ENCODE measurements at places on chromosomes 6 and 20.

DNA sequence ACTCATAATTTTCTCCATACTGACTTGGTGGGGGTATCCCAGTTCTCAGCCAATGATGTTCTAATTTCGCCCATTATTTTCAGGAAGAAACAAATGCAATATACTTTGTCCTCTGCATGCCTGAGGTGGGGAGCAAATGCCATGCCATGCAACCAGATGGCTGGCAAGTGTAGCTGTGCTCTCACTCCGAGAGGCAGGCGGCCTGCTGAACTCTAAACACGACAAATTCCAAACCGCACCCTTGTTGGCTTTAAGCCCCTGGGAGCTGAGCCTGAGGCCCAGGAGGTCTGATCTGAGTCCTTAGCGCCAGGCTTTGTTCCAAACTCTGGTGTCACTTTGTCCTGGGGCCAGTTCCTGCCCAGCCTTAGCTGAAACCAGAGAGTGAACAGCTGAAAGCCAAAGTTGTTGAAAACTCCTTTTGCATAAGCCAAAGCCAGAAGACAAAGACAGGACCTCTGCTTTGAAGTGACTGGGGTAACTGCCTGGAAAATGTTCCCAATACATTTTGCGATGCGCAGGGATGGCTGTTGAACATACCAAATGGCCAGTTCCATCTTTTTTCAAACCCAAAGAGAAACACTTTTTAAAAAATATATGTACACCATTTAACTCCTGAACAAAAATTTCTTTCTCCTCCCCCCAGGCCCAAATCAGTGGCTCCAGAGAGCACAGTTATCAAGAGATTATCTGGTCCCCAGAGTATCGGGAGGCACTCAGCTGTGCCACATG is 46.2 kb downstream of the TTI1 start:
- no peak for DNase-seq

DNA sequence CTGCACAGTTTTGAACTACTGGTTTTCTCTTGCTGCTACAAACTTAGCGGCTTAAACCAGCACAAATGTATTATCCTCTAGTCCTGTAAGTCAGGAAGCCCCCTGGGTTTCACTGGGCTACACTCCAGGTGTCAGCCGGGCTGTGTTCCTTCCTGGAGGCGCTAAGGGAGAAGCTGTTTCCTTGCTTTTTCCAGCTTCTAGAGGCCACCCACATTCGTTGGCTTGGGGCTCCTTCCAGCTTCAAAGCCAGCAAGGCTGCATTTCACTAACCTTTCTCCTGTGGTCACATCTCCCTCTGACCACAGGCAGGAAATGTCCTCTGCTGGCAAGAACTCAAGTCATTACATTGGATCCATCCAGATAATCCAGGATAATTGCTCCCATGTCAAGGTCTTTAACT is 350.6 kb upstream of the PLCB4 start:
- DNase-seq: no peak

DNA sequence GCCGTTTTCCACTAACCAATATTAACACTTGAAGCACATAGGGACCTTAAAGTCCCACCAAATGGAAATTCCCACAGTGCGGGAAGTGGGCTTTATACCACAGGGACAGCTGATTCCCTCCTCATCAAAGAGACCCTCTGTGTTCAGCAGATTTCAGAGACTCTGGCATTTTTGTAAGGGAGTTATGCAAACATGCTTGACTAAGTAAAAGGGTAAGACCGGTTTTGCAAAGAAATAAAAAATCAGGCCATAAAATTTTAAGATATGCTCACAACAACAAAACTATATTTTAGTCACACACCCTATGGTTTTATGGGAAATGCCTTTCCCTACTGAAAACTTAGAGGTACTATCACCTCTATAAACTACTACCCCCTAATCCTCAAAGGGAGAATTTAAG is 45.4 kb upstream of the SPTLC3 start:
- DNase-seq: no peak

DNA sequence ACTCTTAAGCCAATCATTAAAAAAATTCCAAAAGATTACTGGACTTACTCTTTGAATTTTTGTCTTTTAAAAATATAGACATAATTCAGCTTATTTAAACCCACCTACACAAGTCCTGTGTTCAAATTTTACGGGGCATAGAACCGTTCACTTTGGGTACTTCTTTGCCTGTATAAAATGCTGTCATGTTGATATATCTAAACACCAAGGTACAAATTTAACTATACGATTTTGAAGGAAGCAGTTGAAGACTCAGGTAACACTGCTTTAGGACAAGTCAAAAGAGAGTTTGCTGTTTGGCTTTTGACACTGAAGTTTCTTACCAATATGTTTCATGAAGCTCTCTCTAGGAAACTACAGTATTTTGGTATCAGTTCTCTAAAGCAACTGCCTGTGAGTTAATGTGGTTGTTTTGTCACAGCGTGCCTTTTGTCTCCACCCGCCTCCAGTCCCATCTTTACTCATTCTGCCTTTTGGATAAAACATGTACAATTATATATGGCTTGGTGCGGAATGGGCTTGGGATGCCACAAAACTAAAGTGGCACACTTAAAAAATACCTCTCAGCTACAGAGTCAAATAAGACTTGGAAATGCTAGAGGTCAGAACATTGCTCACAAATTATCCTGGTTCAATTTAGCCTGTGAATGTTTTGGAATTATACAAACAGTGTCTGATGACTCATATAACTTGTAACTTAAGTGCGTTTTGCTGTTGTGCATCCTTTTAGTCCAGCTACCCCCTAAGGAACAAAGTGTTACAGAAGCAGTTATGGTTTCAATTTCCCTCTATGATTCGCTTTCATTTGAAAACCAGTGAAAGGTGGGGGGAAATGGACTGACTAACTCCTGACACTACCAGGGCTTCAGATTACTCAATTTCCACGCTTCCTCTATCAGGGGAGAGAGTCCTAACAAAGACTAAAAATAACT is 38.7 kb downstream of the RGS17 start:
- DNase-seq: no peak

DNA sequence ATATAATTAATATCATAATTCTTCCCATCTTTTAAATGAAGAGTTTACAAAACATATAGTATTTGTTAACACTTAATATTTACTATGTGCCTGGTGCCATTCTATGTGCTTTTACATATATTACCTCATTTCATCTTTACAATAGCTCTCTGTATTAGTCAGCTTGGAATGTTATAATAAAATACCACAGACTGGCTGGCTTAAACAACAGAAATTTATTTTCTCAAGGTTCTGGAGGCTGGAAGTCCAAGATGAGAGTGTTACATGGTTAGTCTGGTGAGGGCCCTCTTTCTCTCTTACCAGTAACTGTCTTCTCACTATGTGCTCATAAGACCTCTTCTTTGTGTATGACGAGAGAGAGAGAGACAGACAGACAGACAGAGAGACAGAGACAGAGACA is 110.2 kb downstream of the NKAIN2 start:
- DNase-seq: no peak

DNA sequence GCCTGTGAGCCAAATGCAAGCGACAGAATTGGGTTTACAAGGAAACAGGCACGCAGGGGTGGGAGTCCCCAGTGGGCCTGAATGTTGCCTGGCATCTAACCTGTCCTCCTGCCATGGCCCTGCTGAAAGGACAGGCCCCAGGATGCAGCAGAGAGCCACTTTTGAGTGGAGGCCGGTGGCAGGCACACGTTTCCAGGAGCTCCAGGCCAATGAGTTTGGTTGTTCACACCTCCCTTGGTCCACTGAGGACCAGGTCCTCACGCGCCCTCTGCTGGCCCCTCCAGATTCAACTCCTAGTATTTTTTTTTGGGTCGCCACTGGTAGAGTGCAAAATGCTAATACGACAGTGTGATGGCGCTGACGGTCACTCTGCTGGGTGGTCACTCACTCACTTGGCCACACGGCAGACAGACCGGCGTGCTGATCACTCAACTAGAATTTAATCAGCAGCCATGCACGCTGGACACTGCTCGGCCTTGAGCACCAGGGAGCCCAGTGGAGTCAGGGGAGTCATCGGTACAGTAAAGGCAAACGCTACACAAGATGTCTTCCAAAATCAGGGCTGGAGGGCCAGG is 81.7 kb upstream of the NFATC2 start:
- peak; percentile 12 for DNase-seq

DNA sequence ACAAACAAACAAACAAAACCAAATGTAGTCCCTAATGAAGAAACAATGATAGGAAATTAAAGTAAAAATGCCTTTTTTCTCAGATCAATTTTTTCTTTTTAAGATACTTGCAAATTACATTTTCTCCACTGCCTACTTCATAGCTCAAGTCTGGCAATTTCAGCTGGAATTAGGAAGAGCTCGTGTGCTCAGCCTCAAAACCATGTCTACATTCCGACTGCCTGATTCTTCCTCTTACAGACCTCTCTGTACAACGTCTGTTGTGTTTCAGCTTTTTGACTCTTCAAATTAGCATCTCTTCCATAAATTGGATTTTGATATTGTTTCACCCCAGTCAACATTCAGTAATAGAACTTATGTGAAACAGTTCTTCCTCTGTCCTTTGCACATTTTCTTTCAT is 9.3 kb upstream of the EDN1 start:
- no peak for DNase-seq

- no peak for DNase-seq
These were observed 151.0 kb downstream of the VEGFA start for GRCh38 chr6:43921039-43921438.

DNA sequence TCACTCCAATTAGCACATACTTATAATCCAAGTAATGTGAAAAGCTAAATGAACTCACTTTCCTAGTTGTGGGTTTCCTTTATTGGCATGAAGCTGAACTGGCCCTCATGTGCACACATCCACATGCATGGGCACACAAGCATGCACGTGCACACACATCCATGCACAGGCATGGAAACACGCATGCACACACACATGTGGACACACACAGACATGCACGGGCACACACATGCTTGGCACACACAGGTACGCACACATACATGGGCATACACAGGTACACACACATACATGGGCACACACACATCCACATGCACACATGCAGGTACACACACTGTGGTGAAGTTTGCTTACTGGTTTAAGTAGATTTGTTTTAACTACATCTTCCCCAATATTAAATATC is 23.8 kb downstream of the SYNDIG1 start:
- no peak for DNase-seq

DNA sequence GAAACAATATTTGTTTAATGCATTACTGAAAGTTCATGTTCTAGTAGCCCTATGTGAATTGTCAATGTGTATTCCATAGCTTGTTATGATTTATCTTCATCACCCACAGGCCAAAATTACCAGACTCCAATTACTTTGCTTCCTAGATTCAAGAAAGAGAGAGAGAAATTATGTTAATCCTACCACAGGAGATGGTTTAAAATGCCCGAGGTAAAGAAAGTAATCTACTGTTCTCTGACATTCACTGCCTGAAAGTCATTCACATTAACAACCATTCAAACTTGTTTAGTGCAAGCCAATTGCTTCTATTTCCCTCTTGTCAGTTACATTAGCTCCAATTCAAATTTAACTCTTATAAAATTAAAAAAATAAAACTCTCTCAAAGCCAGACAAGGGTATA is 260.4 kb upstream of the THEMIS start:
- DNase-seq: no peak

- DNase-seq: no peak
These were observed 31.4 kb upstream of the ID1 start for GRCh38 chr20:31573555-31574321.

DNA sequence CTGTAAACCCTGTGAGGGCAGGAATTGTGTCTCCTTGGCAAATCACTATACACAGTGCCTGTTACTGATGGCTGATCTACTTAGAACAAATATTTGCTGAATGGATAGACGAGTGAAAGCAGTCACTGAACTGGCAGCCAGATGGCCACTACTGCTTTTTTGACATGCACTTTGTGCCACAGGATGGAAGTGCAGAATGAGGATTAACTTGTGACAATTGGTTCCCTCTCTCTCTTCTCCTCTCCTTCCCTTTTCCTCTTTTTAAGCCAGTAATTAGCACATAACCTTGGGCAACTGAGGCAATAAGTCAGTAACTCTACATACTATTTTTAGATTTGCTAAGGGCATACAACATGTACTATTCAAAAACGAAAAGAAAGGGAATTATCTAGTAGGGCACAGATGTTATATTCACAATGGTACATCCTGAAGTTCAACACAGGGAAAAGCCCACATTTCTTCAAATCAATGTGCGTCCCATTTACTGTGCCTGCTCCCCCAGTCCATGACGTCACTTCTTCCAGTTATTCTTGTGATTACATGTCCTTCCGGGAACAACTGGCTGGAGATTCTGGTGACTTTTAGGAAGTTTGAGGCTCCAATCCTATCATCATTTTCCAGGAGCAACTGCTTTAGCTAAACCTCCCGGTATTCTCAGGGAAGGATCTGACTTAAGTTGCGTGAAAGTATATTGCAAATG is 17.0 kb upstream of the RPS6KA2 start:
- no peak for DNase-seq

- no peak for DNase-seq
These were observed 368.3 kb upstream of the BTBD3 start for GRCh38 chr20:11549172-11550103.

- DNase-seq: no peak
These were observed 45.5 kb downstream of the PCNA start for GRCh38 chr20:5074232-5074674.

DNA sequence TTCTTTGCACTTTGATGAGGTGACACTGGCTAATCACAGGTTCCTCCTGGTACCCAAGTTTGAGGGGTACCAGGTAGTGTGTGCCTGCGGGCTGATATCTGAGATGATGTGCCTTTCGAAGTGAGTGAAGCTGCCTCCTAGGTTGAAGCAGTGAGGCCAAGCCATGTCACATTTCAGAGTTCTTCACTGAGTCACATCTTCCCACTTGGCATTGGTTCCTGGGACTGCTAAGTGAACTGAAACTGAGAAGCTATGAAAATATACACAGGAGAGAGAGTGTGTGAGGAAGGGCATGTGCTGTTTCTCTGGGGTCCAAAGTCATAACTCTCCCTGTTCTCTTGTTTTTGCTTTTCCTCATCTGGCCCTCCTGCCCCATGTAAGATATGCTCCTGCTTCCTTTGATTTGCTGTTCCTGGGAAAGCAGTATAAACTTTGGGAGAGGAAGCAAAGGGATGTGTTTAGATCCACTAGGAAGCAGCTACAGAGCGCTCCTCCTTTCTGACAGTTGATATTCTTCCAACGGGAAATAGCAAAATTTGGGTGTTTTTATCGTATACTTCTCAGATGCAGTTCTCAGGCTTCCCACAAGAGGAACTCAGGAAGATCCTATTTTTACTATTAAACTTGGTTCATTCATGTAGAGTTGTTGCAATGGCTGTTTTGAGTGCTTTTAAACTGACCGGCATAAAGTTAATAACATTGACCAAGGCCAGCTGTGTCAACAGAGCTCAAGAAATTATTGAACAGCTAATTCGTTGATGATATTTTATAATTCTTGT is 153.7 kb downstream of the MOXD1 start:
- no peak for DNase-seq

DNA sequence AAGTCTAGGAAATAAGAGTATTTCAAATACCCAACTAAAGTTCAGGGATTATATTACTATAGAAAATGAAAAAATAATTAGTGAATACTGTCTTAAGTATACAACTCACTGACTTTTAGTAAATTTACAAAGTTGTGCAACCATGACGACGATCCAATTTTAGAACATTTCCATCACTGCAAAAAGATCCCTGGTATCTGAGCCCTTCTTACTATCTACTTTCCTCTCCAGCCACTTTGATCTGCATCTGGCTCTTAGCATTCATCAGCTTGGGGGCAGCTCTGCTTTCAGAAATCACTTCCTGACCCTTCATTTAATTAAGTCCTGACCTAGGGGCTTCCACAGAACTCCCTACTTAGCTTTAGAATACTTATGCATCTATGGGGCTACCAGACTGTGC is 38.2 kb upstream of the RBL1 start:
- no peak for DNase-seq

All from stimulated activated CD8-positive, alpha-beta memory T cell treated with anti-CD3 and anti-CD28 coated beads, Interleukin-7, amount 100 ng/mL, for 1 hour (primary cell).